ENCODE measurements at places on chromosomes 1 and 21. TPM values are rescaled to one million over a fixed set of nuclear protein-coding genes. Genes with fewer than 3 reads are reported as not detected.

Gene LEPROT
- 23.0 TPM for total RNA-seq

Gene ANKRD45
- 2.2 TPM for total RNA-seq

Gene CA14
- 35.3 TPM for total RNA-seq

DNA sequence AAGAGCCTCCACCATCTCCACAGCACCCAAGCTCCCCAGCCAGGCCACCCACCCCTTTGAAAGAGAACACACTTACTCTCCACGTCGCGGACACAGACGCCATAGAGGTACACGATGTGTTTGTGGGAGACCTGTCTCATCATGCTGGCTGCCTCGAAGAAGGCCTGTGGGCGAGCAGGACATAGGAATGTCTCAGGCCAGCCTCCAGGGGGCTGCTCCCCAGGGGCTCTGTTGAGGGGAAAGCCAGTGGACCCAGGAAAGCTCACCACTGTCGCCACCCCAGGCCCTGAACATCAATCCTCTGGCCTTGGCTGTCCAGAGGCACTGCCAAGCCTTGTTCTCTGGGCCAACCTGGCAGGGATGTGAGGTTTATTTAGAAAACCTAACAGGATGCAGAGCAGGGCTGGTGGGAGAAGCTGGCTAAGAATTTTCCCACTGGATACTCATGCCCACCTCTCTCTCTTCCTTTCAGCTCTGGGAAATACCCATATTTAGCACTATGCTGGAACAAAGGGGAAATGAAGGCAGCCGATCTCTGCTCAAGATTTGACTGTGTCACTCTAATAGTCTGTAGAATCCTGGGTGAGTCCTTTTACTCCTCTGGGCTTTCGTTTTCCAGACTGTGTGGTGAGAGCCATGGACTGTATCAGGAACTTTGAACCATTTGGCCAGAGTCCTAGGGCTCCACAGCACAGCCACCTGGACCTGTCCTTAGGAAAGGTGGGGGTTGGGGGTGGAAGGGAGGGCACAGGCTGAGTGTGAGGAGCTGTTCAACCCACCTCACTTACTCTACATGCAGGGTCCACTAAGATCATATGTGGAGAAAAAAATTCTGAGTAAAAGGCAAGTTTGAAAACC, 101.9 kb downstream of the RAVER2 start:
- H3K4me1 ChIP-seq = no peaks in the 10 kb centered on the region
- H3K36me3 ChIP-seq = peaks cover 10% of the 10 kb centered on the region
- DNase-seq = no peak
- H3K27me3 ChIP-seq = no peaks in the 10 kb centered on the region
- no peak overlapping the region for H3K27ac ChIP-seq

DNA sequence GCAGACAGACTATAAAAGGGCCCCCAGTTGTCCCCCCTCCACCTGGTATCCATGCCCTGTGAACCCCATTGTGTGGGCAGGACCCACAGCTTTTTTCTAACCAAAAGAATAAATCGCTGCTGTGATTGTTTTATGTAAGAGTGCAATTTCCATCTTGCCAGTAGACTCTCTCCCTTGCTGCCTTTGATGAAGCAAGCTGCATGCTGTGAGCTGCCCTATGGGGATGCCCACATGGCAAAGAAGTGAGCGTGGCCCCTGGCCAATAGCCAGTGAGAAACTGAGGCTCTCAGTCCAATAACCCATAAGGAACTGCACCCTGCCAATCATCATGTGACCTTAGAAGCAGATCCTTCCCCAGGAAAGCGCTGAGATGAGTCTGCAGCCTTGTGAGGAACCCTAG, 37.8 kb upstream of the FMOD start:
- no peak for DNase-seq
- no peak overlapping the region for H3K27ac ChIP-seq
- no peaks in the 10 kb centered on the region for H3K27me3 ChIP-seq
- H3K4me3 ChIP-seq = no peak overlapping the region
- no peaks in the 10 kb centered on the region for H3K36me3 ChIP-seq
- H3K4me1 ChIP-seq = no peaks in the 10 kb centered on the region

DNA sequence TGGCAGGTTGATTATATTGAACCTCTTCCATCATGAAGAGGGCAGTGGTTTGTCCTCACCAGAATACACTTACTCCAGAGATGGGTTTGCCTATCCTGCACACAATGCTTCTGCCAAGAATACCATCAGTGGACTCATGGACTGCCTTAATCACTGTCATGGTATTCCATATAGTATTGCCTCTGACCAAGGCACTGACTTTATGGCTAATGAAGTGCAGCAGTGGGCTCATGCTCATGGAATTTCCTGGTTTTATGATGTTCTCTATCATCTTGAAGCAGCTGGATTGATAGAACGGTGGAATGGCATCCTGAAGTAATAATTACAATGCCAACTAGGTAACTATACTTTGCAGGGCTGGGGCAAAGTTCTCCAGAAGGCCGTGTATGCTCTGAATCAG, 16.6 kb upstream of the GBP6 start:
- peaks cover 4% of the 10 kb centered on the region for H3K4me1 ChIP-seq
- H3K4me3 ChIP-seq = no peak overlapping the region
- H3K27ac ChIP-seq = no peak overlapping the region

DNA sequence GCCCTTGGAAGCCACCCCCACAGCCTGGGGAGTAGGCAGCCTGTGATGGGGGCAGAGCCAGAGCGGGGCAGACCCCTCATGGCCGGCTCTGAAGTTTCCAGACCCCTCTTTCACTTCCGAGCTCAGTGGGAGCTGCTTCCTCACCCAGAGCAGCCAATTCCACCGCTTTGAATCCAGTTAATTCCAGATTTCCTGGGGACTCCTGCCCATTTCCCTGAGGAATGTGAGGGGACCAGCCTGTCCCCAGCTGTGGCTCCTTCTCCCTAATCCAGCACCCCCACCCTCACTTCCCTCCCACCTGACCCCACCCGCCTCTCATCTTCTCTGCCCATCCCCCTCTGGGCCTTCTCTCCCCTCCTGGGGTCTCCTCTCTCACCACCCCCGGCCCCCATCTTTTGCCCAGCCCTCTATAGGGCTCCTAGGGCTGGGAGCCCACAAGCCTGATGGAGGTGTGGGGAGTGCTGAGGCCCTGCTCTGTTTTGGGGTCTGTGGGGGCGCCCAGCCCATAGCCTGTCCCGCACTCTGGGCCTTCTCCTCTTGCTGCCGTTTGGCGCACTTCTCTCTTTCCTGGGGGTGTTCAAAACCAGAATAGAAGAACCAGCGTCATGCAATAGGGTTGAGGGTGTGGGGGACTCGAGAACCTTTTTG, 26.2 kb upstream of the TNFRSF1B start:
- H3K27me3 ChIP-seq = no peaks in the 10 kb centered on the region
- DNase-seq = no peak
- no peak overlapping the region for H3K27ac ChIP-seq
- H3K36me3 ChIP-seq = peaks cover 9% of the 10 kb centered on the region

DNA sequence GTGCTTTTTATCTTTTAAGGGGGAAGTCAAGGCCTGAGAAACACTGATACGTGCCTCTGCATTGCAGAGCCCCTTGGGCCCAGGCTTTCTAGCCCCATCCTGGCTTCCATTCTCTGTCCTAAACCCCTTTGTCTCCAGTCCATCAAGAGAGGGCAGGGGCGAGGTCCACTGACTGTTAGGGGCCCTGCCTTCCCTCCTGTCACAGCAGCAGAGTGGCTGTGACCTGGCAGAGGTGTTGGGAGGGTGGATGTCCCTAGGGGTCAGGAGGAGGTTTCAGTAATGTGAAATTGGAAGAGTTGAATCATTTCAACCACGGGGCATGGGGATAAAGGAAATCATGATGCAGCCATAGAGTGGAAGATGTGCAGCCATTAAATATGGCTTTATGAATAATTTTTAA, 24.0 kb downstream of the SOX13 start:
- H3K4me3 ChIP-seq = no peak overlapping the region
- DNase-seq = no peak
- H3K27me3 ChIP-seq = no peaks in the 10 kb centered on the region

- peaks cover 59% of the 10 kb centered on the region for H3K27me3 ChIP-seq
- H3K27ac ChIP-seq = no peak overlapping the region
- no peak overlapping the region for H3K4me3 ChIP-seq
- no peaks in the 10 kb centered on the region for H3K4me1 ChIP-seq
- H3K36me3 ChIP-seq = no peaks in the 10 kb centered on the region
These were observed 68.2 kb downstream of the RNF187 start for GRCh38 chr1:228555074-228555994.

Data from WTC11 (cell line).